ENCODE measurements at places on chromosomes 6 and 20. TPM values are rescaled to one million over a fixed set of nuclear protein-coding genes. Genes with fewer than 3 reads are reported as not detected.
A peak's percentile ranks its signal among the peaks of the same experiment; 100 is the strongest.

DNA sequence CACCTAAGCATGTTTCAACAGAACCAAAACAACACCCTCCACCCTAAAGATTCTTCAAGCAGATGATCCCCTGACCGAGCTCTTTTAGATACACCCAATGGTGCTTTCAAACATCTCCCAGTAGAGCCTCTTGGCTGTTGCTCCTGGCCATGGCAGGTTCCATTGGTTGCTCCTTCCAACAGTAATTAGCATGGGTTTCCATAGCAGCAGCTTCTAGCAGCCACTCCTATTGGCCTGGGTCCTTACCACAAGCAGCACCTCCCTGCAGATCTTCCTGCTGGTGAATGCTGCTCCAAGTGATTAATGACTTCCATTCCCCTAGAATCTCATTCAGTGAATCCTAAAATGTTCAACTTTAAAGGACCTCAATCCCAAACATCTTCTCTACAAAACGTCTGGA is 13.9 kb downstream of the CCN2 start:
- DNase-seq: no peak
- peak overlapping the region; percentile 49 for H3K27ac ChIP-seq
- no peaks in the 10 kb centered on the region for H3K4me1 ChIP-seq
- no peaks in the 10 kb centered on the region for H3K27me3 ChIP-seq
- no peaks in the 10 kb centered on the region for H3K36me3 ChIP-seq

DNA sequence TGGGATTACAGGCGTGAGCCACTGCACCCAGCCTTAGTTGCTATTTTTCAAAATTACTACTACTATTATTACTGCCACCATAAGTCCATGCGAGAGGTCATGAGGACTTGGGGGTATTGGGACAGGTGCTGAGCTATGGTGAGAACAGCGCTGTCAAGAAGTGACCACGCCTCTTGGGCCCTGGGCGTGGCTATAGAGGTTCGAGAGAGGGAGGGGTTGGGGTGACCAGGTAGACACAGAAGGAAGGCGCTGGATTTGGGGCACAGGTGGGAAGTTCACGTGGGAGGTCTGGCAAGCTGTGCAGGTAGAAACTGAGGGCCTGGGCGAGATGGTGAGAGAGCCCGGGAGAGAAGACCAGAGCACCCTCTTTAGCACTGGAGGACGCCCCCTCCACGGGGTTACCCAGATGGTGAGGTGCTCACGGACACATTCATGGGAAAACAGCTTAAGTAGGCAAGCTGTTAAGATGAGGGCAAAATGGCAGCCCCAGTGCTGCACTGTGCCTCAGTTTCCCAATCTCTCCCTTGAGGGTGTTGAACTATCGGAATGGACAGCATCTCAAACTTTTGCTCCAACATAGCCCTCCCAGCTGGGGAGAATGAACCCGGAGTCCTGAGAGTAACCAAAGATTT is 61.0 kb downstream of the RAB44 start:
- no peaks in the 10 kb centered on the region for H3K36me3 ChIP-seq
- H3K27ac ChIP-seq: no peak overlapping the region
- DNase-seq: no peak
- H3K27me3 ChIP-seq: no peaks in the 10 kb centered on the region
- H3K4me1 ChIP-seq: no peaks in the 10 kb centered on the region
- H3K4me3 ChIP-seq: no peak overlapping the region

Gene CLPSL2
- not detected for total RNA-seq

Gene FNDC11
- total RNA-seq: 0.32 TPM

Gene FAM50B
- 9.3 TPM for total RNA-seq

DNA sequence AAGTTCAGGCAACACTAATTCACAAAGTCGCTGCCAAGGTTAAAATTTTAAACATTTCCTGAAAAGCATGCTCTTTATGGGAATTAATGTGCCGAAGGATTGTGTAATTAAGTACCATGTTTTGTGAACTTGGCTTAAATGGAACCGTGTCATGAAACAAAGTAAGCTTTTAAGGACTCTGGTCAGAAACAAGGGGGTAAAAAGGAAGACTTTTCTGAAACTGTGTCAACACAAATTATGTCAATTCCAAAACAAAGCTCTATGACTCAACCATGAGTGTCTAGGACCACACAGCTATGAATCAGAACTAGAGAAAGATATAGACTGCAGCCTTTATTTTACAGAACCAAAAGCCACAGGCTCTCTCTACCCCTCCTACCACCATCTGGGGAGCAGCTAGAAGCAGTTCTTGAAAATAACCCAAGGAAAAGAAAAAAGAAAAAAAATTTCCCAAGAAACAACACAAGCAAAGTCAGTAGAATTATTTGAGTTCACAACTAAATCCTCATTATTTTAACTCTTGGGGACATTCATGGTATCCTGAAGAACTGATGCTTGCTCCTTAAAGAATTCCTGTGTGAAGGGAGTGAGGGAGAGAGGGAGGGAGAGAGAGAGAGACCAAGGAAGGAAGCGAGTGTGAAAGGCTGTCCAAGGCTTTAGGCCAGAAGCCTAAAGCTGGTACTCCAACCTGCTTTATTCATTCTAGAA is 81.9 kb downstream of the ZMYND8 start:
- no peak for DNase-seq
- peak overlapping the region; percentile 87 for H3K27ac ChIP-seq
- no peaks in the 10 kb centered on the region for H3K36me3 ChIP-seq
- no peak overlapping the region for H3K4me3 ChIP-seq

Gene LHFPL5
- not detected for total RNA-seq

- H3K36me3 ChIP-seq: no peaks in the 10 kb centered on the region
- DNase-seq: no peak
- H3K4me1 ChIP-seq: no peaks in the 10 kb centered on the region
- H3K4me3 ChIP-seq: no peak overlapping the region
These were observed 216.0 kb downstream of the ZFAND3 start for GRCh38 chr6:38035478-38035877.

DNA sequence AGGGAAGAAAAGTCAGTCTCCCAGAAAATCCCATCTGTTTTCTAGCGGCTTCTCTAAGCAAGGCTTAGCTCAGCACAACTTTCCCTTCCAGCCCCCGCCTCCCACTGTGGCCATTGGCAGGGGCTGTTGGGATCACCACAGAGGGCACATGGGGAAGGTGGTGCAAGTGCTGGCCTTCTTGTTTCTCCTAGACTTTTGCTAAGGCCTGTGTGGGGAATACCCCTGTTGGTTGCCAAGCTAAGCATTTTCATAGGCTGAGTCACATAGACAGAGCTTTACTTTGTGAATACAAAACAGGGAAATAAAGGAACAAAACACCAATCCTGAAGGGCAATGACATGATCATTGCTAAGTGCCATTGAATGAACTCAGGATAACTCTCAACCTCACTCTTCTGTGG is 32.4 kb upstream of the TIAM2 start:
- no peak overlapping the region for H3K4me3 ChIP-seq
- no peaks in the 10 kb centered on the region for H3K27me3 ChIP-seq
- H3K27ac ChIP-seq: no peak overlapping the region
- H3K36me3 ChIP-seq: no peaks in the 10 kb centered on the region

Measured in breast epithelium (tissue), 4 donors.